ENCODE measurements at places on chromosomes 1 and 21.

DNA sequence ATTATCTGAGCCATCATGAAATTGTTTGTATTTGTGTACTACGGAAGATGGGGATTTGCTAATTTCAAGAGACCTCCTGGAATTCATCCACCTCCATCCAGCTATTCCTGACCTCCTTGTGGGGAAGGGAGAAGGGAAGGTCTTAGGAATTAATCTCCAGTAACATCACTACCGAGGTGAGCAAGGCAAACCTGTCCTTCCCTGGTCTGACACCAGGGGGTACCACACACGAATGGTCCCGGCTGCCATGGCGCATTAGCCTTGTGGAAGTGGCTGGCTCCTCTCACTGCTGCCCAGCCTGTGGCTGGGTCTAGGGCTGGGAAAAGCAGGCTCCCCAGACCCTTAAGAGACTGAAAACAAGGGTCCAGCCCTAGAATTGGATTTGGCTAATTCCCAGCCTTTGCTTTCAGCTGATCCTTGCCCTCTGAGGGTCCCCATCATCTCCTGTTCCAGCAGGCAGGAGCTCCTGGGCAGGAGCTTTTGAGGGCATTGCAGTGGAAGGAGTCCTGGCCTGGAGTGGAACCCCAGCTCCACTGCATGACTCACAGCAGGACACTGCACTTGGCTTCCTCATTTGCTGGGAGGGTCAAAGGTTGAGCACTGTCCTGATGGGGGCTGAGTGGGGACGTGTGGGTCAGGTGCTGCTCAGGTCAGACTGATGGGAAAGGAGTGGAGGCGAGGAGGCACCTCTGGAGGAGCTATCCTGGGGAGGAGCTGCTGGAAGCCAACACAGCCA is 34.8 kb downstream of the RIMS3 start:
- peak; percentile 76 for DNase-seq

DNA sequence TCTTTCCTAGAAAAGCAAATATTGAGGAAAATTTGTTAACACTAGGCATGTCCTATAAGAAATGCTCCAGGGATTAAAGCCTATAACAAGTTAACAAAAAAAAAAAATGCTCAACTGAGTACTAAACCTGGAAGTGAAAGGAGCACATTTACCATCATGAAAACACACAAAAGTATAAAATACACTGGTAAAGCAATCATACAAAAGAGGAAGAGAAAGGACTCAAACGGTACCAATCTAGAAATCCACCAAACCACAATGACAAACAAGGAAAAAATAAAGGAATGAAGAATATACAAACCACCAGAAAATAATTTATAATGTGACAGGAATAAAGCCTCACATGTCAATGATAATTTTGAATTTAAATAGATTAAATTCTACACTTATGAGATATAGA is 21.2 kb downstream of the CD1E start:
- DNase-seq: no peak

DNA sequence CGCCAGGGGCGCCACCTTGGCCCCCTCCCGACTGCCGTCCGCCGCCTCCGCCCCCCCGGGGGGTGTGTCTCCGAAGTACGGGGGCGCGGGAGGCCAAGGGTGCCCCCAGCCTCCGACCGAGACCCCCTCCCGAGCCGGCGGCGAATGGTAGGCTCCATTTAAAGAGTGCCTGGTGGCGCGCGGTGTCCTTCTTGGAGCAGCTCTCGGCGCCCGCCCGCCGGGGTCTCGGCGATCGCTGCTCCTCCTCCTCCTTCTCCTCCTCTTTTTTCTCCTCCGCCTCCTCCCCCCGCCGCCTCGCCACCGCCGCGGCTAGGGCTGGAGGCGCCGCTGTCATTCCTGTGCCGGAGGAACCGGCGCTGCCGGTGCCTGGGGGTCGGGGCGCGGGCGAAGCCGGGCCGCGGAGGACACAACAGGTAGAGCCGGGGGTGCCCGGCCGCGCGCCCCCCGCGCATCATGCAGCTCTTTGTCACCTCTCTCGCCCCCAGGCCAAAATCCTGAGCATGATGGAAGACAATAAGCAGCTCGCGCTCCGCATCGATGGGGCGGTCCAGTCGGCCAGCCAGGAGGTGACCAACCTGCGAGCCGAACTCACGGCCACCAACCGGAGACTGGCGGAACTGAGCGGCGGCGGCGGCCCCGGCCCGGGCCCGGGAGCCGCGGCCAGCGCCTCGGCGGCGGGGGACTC is at the start of gene KAZN:
Gene KAZN, plus strand, starts transcription at position 188 of the 685 bp plus-strand sequence.
- peak; percentile 89 for DNase-seq

- no peak for DNase-seq
These were observed 333.4 kb downstream of the ASTN1 start for GRCh38 chr1:176831150-176831549.

DNA sequence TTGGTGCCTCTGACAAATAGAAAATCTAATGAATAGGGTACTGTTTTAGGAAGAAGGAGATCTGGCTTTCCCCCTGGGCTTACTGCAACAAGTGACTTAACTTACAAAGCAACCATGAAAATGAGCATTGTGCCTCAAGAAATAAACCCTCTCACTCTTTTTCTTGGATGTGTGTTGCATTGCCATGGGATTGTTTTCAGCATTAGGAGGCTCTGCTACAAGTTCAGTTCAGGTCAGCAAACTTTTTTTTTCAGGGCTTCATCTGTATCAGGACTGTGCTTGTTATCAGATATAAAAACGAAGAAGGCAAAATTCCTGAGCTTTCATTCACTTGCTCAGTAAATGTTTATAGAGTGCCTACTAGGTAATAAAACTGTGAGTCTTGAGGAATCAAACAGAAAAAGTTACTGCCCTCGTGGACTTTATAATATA is 37.8 kb upstream of the DOCK7 start:
- no peak for DNase-seq

DNA sequence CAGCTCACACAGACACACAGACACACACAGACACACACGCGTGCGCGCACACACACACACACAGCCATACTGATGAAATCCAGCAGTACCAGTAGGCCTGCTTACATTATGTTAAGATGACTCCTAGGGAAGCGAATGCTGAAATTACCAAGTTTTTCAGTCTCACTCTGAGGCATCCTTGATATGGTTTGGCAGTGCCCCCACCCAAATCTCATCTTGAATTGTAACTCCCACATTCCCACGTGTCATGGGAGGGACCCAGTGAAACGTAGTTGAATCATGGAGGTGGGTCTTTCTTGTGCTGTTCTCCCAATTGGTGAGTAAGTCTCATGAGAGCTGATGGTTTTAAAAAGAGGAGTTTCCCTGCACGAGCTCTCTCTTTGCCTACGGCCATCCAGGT is 64.1 kb downstream of the TIAM1 start:
- no peak for DNase-seq

Measured in eye (tissue), 1 donor.